ENCODE measurements at places on chromosomes 13 and 19.
A peak's percentile ranks its signal among the peaks of the same experiment; 100 is the strongest.

- DNase-seq = no peak
Measured at GRCh38 chr19:39845172-39845571, 1.0 kb downstream of the FBL start.

- DNase-seq = no peak
Measured at GRCh38 chr19:55406826-55407549, 600 bp downstream of the UBE2S start.

DNA sequence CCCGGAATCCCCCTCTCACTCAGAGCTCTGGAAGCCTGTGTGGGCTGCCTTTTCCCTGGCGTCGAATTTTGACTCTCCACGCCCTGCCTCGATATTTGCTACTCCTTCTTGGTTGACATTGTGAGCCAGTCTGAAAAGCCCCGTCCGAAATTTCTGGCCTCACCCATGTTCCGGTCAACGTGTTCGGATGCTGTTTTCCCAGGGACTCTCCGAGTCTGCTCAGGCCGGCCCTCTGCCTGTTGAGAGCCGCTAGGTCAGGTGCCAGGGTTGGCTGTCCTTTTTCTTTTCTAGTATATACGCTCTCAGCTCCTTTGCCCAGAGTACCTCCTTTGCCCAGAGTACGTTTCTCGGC is 6.8 kb upstream of the DGKH start:
- DNase-seq = no peak

GRCh38 chr13:90171649-90172048 is 1175.8 kb upstream of the MIR17HG start:
- DNase-seq = no peak

DNA sequence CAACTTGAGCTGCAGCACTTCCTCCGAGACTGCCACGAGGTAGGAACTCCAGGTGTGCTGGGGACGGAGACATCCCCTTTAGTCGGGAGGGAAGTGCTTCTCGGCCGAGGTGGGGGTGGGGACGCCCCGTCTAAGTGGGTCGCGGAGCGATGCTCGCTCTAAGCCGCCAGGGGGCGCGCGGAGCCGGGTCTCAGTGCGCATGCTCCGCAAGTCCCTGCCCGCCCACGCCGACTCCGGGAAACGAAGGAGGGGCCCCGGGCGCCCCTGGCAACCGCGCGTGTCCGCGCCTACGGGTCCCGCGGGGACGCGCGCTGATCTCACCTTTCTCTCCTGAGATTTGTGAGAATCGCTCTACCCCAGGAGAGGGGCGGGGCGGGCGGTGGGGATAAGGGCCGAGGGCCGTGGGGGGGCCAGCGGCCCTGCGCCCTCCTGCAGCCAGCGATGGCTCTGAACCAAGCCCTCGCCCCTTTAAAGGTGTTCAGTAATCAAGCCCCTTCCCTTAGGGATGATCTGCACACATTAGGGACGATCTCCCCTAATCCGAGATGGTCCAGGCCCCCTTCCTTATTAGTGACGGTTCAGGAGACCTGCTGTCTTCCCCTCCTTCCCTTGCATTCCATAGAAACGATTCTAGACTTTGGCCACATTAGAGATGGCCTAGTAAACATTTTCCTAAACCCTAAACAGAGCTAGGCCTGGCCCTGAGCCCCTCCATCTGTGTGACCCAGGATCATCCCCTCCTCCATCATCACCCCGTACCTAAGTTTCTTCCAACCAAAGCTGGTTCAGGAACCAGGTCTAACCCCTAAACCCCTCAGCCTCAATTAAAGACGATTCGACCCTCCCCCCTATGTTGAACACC is 47.3 kb upstream of the SHKBP1 start:
- peak; percentile 85 for DNase-seq

GRCh38 chr13:41709511-41709910 is 251.4 kb downstream of the VWA8 start:
- no peak for DNase-seq

GRCh38 chr19:29086182-29086581 is 126.8 kb downstream of the UQCRFS1 start:
- no peak for DNase-seq

- no peak for DNase-seq
Measured at GRCh38 chr13:51715613-51716012, 88.3 kb downstream of the DHRS12 start.

- DNase-seq = no peak
Measured at GRCh38 chr19:5466814-5467291, 11.6 kb downstream of the ZNRF4 start.

DNA sequence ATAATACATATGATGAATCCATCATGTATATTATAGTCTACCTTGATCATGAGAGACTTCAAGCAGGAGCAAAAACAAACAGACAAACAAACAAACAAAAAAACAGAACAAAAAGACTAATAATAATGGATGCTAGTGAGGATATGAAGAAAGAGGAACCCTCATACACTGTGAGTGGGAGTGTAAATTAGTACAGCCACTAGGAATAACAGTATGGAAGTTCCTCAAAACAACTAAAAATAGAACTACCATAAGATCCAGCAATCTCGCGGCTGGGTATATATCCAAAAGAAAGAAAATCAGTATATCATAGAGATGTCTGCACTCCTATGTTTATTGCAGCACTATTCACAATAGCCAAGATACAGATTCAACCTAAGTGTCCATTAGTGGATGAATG is 7.0 kb upstream of the DLEU7 start:
- DNase-seq = no peak

DNA sequence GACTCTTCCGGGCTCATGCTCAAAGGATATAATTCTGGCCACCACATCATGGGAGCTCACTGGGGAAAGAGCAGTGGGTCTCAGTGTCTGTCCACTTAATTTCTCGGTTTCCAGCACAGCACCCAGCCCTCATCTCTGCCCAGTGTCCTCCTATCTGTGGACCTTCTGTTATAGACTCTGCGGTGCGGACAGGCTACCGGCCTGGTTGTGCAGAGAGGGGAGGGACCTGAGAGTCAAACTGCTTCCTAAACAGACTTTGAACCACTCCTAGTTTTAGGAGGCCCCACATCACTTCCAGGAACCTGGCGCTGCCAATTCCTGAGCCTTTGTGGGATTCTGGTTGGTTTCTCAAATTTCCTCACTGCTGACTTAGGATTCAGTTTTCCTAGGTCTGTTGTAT is 59.8 kb upstream of the MED4 start:
- no peak for DNase-seq

GRCh38 chr13:100493418-100493817 is 95.2 kb downstream of the GGACT start:
- no peak for DNase-seq

DNA sequence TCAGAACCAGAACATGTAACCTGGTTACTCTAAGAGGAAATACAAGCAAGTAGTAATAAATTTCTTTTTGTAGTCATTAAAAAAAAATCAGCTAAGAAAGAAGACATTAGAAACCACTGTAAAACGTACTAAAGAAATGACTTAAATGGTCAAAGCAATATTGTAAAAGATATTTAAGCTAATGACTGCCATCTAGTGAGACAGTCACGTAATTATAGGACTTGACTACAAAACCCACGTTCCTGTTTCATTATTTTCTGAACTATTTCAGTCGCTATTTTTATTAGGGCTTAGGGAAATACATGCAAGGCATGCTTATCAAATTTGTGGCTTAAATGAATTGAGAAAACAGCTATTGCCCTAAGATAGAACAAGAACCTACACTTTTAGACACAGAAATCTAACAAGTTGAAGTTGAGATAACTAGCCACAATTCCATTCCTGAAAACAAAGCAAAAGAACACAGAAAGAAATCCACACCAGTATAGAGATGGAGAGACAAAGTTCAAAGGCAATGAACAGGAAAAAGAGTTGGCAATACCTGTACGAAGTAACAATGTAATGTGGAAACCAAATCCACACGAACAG is 17.9 kb downstream of the ALG5 start:
- DNase-seq = no peak

GRCh38 chr19:55157064-55157908 is at the start of gene TNNI3:
Gene TNNI3 (minus strand): TSS chr19:55157732. CDS start chr19:55157589, 143 bp downstream.
- no peak for DNase-seq

DNA sequence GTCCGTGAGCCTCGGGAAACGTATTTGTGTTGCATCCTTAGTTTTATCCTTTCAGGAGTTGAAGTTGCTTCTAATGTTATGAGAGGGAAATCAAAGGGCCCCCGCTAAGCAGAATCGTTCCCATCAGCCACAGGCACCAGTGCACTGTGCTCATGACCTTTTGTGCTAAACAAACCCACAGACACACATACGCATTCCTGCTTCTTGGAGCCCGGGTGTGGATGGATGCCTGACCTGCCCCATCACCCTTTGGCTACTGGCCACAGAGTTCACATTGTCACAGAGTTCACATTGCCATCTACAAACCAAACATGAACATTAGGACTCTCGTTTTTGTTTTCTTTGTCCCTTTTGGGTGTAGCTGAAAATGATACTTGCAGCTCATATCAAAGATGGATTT is 47.2 kb downstream of the CHST8 start:
- no peak for DNase-seq

- DNase-seq = peak; percentile 30
Measured at GRCh38 chr19:17721821-17722220, 2.5 kb downstream of the MAP1S start.

- peak; percentile 81 for DNase-seq
Measured at GRCh38 chr13:24264976-24265375, 44.4 kb upstream of the C1QTNF9 start.

DNA sequence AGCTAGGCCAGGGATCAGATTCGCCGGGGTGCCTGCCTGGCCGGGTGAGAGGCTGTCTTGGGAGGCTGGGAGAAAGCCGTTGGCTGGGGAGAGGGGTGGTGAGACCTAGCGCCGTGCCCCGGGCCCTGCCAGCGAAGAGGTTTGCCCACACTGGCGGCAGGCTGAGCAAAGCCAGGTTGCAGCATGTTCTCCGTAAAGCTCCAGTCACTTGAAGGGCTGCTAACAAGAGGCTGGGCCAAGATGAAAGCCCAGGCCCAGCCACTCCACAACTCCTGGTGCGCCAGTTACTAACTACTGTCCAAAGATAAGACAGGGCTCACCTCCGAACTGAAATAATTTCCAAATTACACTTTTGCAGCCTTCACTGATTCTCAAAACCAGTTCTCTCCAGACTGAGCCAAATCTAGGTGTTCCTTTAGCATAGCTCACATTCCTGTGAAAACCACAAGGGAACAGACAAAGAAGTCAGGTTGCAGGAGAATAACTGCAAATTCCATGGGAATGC is 16.3 kb downstream of the ELAVL1 start:
- no peak for DNase-seq

- no peak for DNase-seq
Measured at GRCh38 chr13:35851356-35851755, 279.8 kb downstream of the DCLK1 start.

- DNase-seq = peak; percentile 49
Measured at GRCh38 chr19:4597975-4598671, 38.6 kb upstream of the SEMA6B start.

DNA sequence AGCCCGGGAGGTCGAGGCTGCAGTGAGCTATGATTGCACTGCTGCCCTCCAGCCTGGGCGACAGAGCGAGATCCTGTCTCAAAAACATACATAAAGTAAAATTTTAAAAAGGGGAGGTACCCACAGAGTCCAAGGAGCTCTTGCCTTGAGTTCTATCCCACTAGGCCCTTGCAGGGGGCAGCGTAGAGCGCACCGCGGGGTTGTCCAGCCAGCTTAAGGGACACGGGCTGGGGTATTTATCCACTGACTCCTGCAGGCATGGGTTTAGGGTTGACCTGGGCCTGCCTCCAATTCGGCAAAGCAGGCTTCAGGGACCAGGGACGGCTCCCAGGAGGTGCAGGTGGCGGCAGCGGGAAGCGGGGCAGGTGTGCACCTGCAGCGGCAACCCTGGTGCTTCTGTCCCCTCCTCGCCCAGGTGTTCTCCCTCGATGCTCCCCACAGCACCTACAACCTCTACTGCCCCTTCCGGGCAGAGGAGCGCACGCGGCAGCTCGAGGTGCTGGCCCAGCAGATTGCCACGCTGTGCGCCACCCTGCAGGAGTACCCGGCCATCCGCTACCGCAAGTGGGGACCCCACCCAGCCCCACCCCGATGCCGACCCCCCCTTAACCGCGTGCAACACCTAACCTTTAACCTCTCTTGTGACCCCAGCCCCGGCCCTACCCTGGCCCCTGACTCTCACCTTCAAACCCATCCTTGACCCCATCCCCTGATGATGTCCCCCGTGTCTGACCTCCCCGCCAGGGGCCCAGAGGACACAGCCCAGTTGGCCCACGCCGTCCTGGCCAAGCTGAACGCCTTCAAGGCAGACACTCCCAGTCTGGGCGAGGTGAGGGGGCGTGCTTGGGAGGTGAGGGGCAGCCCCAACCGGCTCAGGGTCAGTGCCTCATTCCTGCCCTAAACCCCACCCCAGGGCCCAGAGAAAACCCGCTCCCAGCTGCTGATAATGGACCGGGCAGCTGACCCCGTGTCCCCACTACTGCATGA is 4.7 kb downstream of the STXBP2 start:
- no peak for DNase-seq

- DNase-seq = no peak
Measured at GRCh38 chr13:89550938-89551337, 1796.5 kb upstream of the MIR17HG start.

GRCh38 chr13:35342440-35342839 is 134.0 kb downstream of the MAB21L1 start:
- DNase-seq = no peak

DNA sequence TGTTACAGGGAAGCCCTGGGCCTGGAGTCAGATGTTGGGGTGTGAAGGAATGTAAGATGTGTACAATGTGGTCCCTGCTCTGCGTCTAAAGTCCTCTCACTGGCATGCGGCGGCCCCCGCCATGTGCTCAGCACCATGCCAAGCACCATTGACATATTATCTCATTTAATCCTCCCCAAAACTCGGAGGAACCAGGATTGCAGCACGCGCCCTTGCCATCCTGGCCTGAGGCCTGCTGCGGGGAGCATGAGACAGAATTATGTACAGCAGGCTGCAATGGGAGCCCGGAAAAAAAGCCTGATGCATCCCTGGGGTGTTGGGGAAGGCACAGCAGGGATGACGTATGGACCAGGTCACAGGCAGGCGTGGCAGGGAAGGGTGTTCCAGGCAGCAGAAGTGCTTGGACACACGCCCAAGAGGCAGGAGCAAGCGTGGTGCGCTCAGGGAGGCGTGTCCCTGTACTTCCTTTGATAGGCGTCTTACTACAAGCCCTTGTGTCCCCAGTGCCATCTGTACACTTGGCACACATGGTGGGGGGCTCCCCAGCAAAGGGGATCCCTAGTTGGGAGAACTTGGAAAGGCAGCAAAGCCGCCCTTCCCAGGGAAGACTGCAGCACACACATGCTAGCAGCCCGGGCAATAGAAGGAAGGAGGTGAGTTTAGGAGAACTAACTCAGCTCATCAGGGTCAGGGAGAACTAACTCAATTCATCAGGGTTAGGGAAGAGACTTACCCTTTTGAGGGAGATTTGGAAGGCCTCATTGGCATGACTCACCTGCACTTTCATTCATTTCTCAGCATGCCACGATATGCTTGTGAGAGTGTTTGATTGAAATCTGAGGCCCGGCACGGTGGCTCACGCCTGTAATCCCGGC is 3.4 kb downstream of the EVI5L start:
- DNase-seq = no peak

DNA sequence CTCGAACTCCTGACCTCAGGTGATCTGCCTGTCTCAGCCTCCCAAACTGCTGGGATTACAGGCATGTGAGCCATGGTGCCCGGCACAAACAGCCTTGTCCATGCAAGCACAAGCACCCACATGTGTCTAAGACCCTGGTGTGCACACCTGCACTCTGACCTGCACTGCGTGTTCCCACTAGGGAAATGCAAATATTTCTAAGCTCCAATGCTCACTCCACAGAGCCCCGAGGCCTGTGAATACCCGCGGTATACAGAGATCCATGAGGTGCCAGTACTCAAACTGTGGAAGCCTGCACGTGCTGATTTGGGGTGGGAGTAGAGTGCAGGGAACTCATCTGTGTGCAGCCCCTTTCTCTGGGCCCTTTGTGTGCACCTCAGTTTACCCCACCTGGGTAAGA is 14.7 kb downstream of the GADD45B start:
- no peak for DNase-seq
